ENCODE measurements at places on chromosomes 7 and 10.

- peak; percentile 98 for DNase-seq
Measured at GRCh38 chr10:101014966-101015581, 15.5 kb downstream of the LZTS2 start.

DNA sequence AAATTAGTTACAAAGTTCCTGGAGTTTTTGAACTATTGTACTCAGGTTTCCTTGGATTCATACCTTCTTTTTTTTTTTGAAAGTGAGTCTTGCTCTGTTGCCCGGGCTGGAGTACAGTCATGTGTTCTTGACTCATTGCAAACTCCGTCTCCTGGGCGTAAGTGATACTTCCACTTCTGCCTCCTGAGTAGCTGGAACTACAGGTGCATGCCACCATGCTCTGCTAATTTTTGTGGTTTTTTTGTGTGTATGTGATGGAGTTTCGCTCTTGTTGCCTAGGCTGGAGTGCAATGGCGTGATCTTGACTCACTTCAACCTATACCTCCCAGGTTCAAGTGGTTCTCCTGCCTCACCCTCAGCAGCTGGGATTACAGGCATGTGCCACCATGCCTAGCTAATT lies 22.3 kb downstream of the MCM10 start:
- DNase-seq: no peak

DNA sequence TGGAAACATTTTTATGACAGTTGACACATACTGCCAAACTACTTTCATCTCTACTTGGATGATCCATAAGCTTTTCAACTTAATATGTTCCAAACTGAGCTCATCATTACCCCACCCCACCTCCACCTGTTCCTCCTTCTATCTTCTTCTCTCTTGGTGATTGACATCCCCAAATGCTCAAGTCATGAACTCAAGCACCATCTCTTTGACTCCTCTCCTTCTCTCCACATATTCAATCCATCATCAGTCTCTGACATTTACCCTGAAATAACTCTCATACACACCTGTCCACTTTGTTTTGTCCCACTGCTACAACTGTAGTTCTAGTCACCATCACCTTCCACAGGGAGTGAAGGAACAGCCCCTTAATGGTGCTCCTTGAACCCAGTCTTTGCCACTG lies 43.3 kb downstream of the SGCE start:
- DNase-seq: no peak

GRCh38 chr7:24601600-24601999 lies 28.3 kb downstream of the PALS2 start:
- no peak for DNase-seq

DNA sequence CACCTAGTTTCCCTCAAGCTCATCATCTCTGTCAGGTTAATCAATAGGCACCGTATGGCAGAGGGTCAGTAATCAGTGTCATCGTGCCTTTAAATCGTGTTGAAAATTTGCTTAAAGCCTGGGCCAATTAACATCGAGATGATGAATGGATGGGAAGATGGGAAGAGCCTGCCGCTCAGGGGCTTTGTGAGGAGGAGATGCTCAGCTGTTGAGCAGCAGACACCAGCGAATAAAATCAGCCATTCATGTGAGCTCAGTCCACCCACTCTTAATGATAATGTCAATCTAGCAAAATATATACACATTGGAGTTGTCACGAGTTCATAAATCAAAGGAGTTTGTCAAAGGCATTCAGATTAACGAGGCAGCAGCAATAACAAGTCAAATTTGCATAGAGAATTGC lies 97.7 kb downstream of the BTRC start:
- no peak for DNase-seq

DNA sequence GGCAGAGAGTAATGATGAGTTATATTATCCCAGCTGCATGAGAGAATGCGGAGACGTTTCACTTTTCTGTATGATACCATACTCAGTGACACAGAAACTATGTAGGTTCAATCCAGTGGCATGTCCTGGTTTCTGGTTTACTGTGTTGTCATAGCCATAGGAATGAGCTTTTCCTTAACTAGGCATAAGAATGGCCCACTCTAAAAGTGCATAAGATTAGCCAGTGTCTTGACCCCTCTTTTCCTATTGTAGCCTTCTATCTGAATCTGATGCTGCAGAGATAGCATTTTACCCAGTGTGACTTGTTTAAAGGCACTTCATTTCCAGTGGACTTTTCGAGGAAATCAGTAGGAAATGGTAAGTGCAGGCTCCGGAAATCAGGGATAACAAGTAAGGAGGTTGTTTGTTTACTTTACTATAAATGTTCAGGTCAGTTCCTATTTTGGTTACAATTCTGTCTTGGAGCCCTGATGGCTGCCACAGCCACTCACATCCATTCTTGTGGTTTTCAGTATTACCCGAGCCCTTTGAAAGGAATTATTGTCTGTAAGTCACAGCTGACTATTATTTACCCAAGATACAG lies 70.5 kb downstream of the SEMA3A start:
- peak; percentile 79 for DNase-seq

DNA sequence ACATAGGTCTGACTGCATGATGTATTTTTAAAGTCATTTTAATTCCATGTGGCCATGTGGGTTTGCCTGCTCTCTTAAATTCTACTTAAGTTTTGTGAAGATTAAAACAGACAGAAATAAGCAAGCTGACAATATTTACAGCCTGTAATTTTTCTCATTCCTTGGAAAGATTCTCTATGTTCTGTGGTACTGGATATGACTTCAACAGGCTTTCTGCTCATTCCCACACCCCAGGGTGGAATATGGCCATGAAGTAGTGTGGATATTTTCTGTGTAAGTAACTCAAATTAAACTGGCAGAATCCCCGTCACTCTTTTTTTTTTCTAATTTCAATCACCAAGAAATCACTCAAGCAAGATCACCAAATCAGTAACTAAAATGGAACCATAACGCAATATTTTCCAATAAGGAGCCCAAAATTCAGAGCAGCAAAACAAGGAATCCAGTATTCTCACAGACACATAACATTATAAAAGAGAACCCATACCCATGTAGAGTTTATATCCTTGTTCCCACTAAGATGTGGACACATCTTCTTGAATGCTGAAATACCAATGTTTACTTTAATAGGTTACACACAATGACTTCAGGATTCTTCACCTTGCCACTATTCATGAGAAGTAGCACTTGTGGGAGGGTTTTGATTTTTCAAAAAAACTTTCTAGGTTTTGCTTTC lies 5.7 kb downstream of the HOXA5 start:
- DNase-seq: peak; percentile 73

DNA sequence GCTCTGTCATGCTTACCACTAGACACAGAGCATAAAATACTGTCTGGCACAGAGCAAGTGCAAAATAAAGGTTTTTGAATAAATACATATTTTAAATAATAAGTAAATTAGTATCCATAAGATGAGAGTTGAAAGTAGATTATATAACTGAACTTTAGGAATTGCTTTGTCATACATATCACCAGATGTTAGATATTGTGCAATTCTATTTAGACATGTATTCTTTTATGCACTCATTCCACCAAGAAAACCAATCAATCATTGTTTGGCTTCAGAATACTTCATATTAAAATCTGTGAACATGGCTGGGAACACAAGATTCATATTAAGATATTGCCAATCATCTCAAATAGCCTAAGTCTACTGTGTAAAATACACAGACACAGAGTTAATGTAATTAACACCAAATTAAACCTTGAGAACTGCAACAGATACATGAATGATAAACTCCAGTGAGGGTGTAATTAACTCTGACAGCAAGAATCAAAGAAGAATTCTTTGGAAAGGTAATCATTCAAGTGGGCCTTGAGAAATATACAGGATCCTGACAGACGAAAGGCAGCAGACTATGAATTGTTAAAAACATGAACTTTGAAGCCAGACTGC lies 201.0 kb upstream of the PTN start:
- DNase-seq: peak; percentile 15

- no peak for DNase-seq
Measured at GRCh38 chr7:44059219-44060090, 5.9 kb downstream of the PGAM2 start.

- DNase-seq: peak; percentile 21
Measured at GRCh38 chr7:5351507-5352265, 68.9 kb downstream of the SLC29A4 start.

- DNase-seq: no peak
Measured at GRCh38 chr7:128358233-128358632, 3.3 kb downstream of the PRRT4 start.

GRCh38 chr10:118045158-118045836 lies 1.4 kb downstream of the RAB11FIP2 start:
- no peak for DNase-seq

DNA sequence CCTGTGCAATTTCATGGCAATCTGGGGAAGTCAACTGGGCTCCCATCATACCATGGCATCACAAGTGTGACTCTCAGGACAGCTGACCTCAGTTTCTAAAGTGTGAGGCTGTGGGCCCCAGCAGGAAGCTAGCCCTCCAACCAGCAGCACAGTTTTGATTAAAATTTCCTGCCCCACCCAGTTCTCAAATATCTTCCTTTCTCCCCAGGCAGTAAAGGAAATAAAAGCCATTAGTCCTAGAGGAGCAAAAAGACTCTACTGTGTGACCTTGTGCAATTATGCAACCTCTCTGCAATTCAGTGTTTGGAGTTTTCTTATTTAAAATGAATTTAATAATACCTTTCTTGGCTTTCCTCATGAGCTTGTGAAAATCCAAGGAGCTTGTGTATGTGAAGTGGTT lies 143.1 kb upstream of the CDCA7L start:
- DNase-seq: no peak

- no peak for DNase-seq
Measured at GRCh38 chr7:156024201-156024600, 211.9 kb upstream of the SHH start.

- no peak for DNase-seq
Measured at GRCh38 chr7:28533267-28533666, 120.9 kb downstream of the CREB5 start.

DNA sequence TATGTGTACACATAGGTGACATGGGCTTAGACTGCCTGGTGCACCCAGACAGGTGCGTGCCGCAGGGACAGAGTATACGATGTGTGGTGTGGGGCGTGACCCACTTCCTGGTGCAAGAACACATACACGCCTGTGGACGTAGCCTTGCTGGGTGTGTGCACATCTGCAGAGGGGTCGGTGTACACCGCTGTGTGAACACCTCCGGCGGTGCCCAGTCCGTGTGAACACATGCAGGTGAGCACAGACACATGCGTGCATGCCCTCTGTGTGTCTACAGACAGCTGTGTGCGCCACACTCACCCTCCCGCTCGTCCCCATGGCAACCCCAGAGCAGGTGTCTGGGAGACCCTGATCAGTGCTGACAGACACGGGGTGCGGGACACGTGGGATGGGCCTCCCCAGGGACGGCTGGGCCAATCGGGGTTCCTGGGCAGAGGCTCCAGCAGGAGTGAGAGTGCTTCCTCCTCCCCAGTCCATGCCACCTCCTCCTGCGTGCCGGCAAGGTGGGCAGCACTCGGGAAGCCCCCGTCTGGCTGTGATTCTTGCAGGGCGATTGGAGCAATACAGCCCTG lies 23.4 kb downstream of the ELFN1 start:
- DNase-seq: no peak

DNA sequence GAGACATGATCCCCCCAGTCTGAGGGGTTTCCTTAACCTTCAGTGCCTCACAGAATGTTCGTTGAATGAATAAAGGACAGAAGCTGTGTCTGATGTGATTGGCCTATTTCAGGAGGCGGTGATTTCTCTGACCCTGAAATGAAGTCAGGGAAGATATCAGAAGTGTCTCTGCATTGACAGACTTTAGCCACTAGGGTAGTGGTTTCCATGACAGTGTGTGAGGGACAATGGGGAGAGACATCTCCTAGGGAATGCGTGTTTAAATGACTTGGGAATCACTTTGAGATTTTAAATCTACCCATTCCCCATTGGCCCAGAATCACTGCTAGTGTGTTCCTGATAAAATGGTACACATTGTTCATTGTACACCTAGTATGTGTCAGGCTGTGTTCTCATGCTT lies 132.0 kb downstream of the CFAP58 start:
- DNase-seq: no peak

GRCh38 chr10:48272682-48273081 lies 1.8 kb downstream of the FRMPD2 start:
- no peak for DNase-seq

DNA sequence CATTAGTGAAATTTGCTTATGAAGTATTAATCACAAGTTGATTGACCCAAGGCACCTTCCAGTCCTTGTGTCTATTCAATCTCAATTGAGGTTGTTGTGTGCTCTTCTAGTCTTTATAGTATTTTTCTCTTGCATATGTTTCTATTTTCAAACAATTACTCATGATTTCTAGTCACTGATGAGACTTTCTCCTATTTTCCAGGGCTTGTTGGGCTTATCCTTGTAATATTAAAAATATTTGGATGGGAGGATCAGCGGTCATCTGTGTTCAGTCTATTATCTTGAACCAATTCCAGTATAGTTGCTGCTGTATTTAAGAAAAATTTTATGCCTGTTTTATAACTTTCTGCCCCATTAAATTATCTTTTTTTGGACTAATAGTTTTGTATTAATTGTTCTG lies 154.4 kb downstream of the PTEN start:
- no peak for DNase-seq

DNA sequence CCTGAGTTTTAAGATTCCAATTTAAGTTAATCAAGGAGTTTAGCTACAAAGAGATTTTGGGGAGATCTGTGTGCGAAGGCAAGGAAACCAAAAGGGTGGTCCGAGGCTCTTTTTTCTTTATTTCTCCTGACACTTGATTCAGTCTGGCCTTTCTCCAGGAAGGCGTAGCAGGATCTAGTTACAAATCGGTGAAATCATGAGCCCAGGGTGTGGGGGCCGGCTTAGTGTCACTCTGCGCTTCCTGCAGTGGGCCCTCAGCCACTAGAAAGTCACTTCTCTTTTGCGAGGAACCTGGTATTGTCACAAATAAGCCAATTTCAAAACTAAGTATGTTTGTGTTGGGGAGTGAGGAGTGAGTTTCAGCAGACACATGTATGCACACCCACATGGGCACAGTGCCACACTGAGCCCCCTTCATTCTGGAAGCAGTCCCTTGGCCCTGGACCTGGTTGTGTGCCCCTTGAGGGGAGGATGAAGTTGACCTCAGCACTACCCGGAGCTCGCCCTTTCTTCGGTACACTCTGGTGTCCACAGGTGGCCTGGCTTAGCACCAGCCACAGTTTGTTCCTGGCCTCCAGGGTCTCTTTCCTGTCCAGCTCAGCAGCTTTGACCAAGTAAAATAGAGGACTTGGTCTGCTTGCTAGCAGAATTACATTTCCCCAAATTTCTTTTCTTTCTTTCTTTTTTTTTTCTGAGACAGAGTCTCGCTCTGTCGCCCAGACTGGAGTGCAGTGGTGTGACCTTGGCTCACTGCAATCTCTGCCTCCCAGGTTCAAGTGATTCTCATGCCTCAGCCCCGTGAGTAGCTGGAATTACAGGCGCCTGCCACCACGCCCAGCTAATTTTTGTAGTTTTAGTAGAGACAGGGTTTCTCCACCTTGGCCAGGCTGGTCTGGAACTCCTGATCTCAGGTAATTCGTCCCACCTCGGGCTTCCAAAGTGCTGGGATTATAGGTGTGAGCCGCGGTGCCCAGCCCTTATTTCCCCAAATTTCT lies 84.0 kb upstream of the BTBD16 start:
- DNase-seq: peak; percentile 34

DNA sequence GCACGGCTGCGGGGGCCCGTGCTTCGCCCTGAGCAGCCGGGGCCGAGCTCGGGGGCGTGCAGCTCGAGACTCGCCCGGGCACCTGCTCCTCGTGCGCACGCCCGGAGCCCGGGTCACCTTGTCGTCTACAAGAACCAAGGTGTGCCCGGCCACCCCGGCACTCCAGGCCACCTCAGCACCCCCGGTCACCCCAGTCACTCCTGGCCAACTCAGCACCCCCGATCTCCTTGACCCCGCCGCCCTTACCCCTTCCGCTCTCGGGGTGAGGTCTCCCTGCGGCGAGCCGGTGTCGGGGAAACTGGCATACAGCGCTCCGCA lies 268 bp upstream of the IGFBP3 start:
- no peak for DNase-seq

- no peak for DNase-seq
Measured at GRCh38 chr10:109480836-109481235, 442.5 kb downstream of the XPNPEP1 start.

Measured in IMR-90 (cell line).